DND-41 (cell line): ENCODE measurements at places on chromosomes 12 and 14.

DNA sequence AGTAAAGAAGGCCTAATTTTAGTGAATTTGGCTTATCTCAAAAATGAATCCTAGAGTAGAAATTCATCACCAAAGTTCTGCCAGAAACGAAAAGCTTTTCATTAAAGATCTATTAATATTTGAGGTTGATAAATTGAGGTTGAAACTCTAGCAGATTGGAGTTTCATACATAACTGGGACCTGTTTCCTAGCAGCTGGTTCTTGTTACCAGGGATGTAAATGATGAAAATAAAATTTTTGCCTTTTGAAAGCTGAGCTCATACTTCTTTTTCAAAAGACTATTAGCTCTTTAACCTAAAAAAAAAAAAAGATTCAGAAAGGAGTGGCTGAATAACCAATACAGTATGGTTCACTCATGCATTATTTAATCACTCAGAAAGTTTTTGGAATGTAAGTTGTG is 98.3 kb downstream of the PTGER2 start:
- no peak for DNase-seq

- no peak for DNase-seq
These were observed 20.2 kb upstream of the MLEC start for GRCh38 chr12:120666571-120667390.

DNA sequence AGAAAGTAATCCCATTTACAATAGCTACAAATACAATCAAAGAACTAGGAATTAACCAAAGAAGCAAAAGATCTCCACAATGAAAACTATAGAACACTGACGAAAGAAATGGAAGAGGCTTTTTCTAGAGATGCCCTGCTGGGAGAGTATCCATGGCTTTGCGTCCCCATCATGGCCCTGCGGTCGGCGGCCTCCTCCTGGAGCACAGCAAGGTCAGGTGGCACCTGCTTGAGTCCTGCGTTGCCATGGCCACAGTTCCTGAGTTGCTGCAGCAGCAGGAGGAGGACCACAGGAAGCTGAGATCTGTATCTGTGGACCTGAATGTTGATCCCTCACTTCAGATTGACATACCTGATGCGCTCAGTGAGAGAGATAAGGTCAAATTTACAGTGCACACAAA is 143.5 kb downstream of the SLC5A8 start:
- DNase-seq: no peak

DNA sequence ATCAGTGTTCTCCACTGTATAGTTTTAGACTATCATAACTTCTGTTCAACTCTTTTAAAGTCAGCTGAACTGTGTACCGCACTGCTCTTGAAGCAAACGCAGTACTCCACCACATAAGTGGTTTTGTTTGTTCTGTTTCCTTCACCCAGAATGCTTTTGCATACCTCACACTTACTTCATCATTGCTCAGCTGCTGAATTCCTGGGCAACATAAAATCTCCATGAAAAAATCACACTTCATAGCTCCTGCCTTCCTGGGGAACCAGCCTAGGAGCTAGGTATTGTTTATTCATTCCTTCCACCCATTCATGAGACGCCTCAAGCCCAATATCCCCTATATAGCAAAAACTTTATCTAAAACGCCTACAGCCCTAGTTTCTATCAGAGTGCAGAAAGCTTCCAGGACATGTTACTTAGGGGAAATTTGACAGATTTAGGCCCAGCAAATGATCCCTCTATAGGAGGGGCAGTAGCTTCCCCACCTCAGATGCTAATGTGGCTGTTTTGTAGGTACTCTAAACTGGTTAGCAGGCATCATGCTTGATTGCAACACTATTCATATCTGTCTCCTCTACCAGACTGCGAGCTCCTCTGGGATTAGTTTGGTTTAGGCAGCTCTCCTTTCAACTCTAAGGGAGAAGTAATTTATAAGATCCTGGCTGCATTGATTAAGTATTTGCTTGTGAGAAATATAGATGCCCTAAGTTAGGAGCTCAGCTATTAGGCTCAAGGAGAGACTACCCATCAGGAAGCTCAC is 44.5 kb downstream of the LRRC9 start:
- DNase-seq: no peak

GRCh38 chr14:89017417-89017816 is 193.0 kb downstream of the TTC8 start:
- no peak for DNase-seq

DNA sequence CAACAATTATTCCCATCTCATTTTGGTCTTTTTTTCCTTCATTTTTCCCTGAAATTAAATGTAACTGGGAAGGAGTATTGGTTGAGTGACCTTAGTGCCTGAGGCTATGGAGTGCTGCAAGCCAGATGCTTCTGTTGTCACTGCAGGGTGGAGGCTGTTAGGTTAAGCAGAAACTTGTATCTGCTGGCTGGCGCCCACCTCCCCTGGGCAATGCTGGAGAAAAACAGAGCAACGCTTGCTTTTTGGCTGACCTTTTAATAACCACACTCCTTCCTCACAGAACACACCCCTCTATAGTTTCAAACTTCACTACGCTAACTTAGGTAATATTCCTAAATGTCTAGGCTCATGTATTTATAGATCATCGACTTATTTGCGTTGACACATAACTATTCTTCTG is 583.5 kb upstream of the NOVA1 start:
- no peak for DNase-seq

DNA sequence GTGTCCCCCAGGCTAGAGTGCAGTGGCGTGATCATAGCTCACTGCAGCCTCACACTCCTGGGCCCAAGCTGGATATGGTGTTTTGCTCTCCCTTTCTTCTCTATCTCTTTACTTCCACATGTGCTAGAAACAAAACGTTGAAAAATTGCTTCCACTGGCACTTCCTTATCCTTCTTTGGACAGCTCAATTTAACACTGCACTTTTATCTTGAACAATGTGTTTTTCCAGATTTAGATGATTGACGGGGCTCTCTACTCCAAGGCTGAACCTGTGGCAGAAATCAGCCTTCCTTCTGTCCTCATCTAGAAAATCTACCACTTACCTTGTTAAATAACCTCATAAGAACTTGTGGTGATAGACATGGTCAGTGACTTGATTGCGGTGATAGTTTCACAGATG is 165.1 kb downstream of the DAD1 start:
- DNase-seq: no peak
